ENCODE measurements at places on chromosomes 11 and 22.

GRCh38 chr22:29342577-29343312 is 27.2 kb upstream of the RASL10A start:
- DNase-seq: no peak

- no peak for DNase-seq
These were observed 100.1 kb downstream of the NAV2 start for GRCh38 chr11:19812710-19813109.

DNA sequence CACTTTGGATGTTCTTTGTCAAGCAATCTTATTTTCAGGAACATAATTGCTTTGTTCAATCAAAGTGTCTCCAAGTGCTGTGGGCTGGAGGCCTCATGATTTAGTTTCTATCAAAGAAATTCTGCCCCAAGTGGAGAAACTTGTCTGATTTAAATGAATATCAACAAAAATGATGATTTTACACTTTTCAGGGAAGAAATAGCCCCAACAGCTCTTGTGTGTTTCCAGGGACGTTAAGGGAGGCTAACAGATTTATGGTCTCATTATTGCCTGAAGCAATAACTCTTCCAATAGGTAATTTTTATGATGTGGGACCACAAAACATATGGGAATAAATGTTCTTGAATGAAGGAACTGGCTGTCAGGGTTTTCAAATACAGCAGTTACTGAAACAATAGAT is 699.1 kb downstream of the FAM181B start:
- DNase-seq: no peak

- no peak for DNase-seq
These were observed 149.8 kb downstream of the MPPED1 start for GRCh38 chr22:43561415-43562178.

GRCh38 chr22:35894937-35895708 is 133.5 kb downstream of the RBFOX2 start:
- no peak for DNase-seq

GRCh38 chr11:125335106-125335505 is 161.0 kb downstream of the FEZ1 start:
- no peak for DNase-seq

GRCh38 chr11:31022080-31022479 is 347.5 kb downstream of the DCDC1 start:
- no peak for DNase-seq

DNA sequence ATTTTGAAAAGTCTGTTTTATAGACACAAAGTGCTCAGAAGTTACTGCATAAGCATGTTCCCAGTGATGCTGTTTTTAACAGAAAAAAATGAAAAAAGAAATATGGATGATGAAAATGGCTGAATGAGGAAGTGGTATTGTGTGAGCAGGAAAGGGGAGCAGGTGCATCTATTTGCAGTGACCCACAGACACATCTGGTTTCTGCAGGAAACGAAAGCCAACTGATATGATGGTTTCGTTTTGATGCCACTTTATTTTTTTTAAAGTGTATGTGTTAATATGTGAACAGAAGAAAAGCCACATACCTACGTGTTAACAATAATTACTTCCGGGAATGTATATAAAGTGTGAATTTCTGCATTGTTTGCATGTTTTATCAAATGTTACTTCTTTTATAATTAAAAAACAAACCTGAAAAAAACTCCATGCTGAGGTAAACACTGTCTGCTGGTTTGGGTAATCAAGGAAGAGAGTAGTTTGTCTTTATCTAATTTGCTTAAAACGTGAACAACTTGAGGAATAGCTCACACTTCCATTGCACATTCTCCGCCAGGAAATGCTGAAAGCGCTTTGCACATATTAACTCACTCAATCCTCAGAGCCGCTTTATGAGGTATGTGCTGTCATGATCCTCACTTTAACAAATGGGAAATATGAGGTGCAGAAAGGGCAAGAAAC is 1335.9 kb downstream of the TBC1D22A start:
- DNase-seq: no peak

DNA sequence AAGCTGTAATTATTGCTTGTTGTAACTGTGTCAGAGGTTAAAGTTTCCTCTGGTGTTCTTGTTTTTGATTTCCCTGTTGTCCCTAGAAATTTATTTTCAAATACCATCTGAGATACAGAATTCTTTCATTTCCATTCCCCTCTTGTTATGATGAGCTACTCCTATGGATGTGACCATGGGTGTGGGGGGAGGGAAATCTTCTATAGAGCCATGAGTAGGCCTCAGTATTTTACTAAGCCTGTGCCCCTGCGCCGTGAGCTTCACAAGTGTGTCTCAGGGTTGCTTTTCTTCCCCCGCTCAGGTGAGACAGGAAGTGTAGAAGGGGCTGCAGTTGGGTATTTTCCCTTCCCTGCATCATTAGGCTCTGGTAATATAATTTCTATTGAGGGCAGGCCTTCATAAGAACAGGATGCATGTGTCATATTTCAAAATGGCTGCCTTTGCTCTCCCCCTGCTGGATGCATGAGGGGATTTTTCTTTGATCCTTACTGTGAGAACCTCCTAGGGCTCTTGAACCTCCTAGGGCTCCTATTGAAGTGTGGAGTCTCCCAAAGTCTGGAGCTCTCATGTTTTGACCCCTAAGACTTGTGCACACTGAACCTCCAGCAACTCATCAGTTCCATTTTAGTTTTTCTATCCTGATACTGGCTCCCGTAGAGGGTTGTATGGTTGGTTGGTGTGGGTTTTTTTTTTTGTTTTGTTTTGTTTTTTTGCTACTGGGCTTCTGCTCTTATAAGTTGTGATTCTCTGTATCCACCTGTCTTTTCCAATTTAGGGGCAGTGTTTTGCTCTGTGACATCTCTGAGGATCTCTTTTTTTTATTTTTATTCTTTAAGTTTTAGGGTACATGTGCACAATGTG is 658.2 kb downstream of the NTM start:
- no peak for DNase-seq

DNA sequence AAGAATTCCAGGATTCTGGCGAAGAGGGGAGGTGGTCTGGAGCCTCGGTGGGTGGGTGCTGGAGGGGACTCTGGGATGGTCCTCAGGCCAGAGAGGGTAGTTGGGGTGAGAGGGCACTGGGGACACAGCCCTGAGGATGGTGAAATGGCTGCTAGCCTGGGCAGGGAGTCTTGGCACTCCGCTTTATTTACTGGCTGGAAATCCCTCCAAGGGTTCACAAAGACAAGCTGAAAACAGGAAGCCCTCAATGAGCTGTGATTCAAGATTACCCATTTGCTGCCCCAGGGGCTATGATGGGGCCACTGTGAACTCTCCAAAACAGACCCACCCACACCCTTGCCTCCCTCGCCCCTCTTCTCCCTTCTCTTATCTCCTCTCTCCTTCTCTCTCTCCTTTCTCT is 71.9 kb downstream of the FBXO7 start:
- DNase-seq: no peak

DNA sequence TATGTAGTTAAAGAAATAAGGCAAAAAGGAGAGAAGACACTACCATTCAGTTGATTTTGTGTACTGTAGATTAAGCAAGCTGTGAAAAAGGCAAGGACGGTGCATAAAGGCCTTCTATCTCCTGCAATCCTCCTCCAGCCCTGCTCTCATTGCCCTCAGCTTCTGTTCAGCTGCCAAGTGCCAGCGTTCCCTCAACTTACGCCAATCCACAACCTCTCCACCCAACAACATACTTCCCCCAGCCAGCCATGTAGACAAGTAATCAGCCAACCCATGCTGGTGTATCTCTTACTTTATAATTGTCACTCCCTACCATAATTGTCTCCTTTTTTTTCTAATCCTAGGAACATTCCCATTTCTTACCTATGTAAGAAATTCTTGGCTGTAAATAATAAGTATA is 30.1 kb upstream of the ANO5 start:
- no peak for DNase-seq

- no peak for DNase-seq
These were observed 1032.4 kb downstream of the TBC1D22A start for GRCh38 chr22:47794851-47795250.

DNA sequence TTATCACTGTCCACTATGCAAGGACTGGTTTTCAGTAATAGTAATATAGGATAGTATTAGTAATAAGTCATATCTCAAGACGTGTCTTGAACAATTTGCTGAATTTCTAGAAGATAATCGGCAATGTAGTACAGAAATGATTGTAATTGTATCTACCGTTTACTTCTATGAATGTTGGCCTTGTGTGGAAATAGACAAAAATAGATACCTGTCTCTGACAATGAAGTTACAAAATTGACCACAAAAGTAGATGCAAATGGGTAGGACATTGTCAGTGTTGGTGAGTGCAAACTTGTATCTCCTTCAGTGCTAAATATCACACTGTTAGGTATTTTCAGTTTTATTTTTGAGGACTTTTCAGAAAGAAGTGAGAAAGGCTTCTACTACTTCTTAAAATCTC is 43.1 kb downstream of the SVIP start:
- no peak for DNase-seq

DNA sequence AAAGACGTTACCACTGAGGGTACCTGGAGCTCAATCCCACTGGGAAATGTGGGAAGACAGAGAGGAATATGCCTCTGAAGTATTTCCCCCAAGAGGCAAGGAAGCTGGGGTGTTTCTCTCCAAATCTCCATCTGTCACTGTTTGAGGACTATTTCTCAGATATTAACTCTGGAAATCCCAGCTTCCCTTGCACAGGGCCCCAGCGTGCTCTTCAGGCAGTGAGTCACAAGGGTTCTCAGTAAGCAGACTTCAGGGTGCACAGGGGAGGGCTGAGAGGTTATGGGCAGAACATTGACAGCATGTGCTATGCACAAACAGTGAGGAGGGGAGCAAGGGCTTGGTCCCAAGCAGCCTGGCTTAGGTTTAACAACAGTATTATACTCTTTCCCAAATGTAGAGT is 60.9 kb upstream of the EED start:
- DNase-seq: no peak

GRCh38 chr22:44620129-44620840 is 81.7 kb upstream of the PRR5 start:
- DNase-seq: no peak

DNA sequence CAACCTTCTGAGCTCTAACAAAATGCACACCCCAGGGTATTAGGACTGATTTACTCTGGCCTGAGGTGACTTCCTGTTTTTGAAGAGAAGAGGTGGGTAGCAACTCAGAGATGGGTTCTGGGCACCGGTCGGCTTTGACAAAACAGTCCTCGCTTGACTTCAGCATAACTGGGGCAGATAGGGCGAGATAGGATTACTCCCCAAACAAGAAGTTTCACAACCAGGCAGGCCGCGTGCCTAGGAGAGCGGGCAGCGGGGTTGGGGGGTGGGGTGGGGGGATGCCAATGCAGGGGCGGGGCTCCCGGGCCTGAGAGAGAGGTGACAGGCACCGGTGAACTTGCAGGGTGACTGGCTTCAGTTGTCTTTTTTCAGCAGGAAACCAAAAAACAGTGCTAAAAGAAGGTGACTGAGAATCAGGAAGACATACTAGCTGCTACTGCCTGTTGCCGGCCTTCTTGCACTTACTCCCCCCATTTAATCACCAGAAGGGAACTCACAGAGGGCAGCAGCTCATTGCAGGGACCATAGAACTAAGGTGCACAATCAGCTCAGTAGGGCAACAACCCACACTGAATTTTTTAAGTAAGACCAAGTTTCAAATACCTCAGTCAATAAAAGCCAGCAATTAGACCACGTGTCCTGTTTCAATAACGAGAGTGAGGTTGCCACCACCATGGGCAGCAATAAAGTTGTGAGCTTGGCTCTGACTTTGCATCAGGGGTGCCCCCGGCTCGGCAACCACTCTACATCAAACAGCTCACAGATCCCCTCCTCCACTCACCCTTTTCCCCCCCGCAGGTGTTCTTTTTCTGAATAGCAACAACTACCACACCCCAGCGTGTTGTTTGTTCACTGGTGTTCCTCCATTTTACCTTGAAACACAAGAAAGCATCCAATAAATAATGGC is 37.2 kb upstream of the ETS1 start:
- no peak for DNase-seq

GRCh38 chr11:125401235-125401634 is 94.8 kb downstream of the FEZ1 start:
- DNase-seq: no peak

DNA sequence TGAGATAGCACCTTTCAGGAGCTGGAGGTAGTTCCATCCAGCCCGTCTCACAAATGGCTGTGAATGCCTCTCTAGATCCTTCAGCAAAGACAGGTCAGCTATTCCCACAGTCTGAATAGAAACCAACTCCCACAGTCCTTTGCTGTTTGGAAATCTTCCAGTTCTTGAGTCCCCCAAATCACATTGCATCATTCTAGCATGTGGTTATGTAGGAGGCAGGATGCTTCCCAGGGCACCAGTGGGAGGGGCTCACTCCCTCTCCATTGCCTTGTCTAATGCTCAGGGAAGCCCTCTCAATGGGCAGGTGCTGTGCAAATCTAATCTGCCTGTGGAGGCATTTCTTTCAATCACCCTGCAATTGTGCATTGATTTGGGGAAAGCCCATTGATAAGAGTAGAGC is 14.6 kb downstream of the NAV2 start:
- DNase-seq: no peak

DNA sequence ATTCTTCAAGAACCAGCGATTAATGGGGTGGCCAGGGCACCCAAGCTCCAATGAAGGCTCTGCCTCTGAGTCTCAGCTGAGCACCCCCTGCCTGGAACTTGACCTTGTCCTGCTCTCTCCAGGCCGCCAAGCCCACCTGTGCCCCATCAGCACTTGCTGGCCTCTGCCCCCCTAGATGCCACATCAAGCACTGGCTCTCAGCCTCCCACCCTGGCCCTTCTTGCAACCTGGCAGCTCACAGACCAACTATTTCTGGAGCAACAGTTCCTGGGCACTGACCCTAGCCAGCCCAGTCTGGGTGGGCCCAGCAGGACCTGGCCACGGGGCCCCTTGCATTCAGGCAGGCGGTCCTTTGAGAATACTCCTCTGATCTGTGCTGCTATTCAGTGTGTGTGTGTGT is 98.8 kb upstream of the PITPNB start:
- no peak for DNase-seq

- no peak for DNase-seq
These were observed 761 bp downstream of the ZDHHC13 start for GRCh38 chr11:19117760-19118097.

GRCh38 chr22:41638124-41638523 is 17.0 kb downstream of the XRCC6 start:
- no peak for DNase-seq

- DNase-seq: peak; percentile 10
These were observed 6.0 kb downstream of the APOL1 start for GRCh38 chr22:36258701-36259614.

GRCh38 chr11:34870548-34871196 is 45.5 kb downstream of the APIP start:
- no peak for DNase-seq

GRCh38 chr11:120316880-120317688 is 8.0 kb upstream of the TLCD5 start:
- no peak for DNase-seq

DNA sequence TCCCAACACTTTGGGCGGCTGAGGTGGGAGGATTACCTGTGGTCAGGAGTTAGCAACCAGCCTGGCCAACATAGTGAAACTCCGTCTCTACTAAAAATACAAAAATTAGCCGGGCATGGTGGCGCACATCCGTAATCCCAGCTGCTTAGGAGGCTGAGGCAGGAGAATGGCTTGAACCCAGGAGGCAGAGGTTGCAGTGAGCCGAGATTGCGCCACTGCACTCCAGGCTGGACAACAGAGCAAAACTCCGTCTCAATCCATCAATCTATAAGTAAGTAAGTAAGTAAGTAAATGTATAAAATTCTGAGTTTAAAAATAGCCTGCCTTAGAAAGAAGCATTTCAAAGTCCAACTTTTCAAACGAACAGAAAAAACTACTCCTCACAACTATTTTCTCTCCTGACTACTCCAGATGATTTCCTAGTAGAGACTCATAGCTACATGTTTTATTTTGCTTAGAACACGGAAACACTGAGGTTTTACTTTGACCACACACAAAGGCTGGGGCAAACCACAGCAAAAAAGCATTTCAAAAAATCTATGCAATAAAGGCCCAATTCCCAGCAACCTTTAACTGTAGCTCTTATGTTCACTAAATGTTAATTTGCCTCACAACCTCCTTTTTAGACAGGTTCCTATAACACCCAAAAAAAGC is 16.3 kb downstream of the SPTY2D1 start:
- no peak for DNase-seq

Measured in NCI-H1417 (cell line).